NCI-H345 (cell line): ENCODE measurements at places on chromosomes 11 and 22.

DNA sequence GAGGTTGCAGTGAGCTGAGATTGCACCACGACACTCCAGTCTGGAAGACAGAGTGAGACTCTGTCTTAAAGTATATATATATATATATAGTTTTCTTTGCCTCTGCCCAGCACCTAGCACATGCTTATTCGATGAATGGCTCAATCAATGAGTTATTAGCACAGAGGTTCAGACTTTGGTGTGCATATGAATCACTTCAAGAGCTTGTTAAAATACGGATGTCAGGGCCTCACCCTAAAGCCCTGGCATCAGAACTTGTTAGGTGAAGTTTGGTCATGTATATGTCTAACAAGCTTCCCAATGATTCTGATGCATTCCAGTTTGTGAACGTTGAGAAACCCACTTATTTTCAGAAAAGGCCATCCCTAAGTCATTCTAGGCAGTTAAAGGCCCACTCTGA is 21.8 kb upstream of the TMEM86A start:
- DNase-seq, result no peak

DNA sequence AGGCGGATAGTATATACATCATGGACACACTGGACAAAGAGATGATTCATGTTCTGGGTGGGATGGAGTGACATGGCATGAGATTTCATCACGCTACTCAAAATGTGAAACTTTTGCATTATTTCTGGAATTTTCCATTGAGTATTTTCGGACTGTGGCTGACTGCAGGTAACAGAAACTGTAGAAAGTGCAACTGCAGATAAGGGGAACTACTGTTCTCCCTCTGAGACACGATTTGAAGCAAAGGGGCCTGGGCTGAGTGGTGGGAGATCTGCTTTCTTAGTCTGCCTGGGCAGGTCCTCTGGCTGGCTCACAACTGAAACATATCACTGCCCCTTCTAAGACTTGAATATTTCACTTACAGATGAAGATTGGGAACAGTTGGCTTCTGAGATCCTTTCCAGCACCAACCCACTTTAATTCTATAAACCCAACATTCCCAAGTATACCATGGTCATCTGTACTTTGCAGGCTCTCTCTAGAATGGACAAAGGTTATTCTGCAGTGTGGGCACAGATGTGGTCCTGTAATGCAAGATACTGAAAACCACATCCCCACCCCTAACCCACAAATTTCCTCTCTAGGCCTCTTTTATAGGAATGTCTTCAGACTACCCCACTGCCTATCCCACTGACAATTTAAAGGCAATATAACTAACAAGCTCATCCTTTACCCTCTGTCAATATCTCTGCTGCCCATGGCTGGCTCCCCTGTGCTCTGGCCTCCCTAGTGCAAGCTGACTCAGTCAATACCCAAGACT is 121.1 kb downstream of the KCNC1 start:
- DNase-seq, result no peak

DNA sequence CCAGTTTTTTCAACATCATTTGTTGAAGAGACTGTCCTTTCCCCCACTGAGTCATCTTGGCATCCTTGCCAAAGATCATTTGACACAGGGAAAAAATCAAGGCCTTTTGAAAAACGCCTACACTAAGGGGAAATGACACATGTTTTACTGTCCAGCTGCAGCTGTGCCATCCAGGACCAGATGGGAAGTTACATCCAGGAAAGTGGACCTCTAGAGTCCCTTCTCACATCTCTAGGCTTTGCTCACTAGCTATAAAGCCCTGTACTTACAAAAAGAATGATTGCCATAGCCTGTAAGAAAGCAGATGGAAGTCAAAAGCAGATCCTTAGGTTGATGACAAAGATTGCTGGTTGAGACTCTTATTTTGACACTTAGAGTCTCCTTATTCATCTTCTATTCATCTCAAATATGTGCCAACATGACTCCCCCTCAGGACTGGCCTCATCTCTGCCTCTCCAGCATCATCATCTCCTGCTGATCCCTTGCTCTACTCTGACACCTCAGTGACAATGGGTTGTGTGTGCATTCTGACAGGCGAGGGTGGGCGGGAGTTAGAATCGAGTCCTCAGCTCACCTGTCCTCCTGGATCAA is 22.8 kb downstream of the OSBP2 start:
- DNase-seq, result no peak

DNA sequence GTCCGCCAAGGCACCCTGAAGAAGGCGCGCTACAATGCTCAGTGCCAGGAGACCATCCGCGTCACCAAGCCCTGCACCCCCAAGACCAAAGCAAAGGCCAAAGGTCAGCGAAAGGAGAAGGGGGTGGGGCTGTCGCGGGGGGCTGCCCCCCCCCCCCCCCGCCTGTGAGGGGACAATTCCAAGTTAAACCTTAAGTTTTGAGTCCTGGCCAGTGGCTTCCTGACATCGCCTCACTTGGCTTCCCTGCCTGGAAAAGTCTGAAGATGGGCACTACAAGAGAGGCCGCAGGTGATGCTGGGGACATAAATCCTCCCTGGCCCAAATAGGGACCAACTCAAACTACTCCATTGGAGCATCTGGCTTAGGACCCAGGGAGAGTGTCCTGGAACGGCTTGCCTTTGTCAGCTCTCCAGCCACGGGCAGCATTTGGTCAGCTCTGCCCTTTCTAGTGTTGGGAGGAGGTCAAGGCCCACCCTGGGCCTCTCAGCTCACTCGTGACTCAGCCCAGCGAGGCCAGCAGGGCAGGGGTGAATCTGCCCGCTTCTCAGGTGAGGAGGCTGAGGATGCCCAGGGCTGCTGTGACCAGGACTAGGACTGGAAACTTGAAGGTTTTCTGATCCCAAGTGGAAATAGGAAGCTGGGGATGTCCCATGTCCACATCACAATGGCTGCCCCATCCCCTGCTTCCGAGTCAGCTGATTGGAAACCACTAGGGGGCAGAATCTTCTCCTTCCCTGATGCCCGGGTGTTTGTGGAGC is 1.4 kb downstream of the MDK start:
- peak; percentile 49 for DNase-seq

DNA sequence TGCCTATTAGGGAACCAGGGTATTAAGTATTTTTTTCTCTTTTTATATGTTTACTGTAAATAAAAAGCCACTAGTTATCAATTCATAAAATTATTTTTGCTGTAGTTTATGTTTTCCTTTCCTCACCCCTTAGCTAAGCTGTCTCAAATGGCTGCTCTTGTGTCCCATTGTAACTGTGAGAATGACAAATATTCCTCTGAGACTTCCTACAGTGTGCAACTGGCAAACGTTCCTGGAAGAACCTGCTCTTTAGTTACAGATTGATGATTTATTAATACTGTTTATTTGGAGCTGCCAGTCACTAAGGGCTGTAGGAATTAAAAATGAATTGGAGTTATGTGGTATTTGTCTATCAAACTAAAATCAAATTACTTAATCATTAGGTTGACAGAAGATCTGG is 675.4 kb upstream of the ARHGAP42 start:
- DNase-seq, result no peak

GRCh38 chr11:50178737-50179136 is 146.1 kb downstream of the OR4C45 start:
- no peak for DNase-seq

GRCh38 chr11:46216019-46216764 is 61.3 kb upstream of the CREB3L1 start:
- no peak for DNase-seq

DNA sequence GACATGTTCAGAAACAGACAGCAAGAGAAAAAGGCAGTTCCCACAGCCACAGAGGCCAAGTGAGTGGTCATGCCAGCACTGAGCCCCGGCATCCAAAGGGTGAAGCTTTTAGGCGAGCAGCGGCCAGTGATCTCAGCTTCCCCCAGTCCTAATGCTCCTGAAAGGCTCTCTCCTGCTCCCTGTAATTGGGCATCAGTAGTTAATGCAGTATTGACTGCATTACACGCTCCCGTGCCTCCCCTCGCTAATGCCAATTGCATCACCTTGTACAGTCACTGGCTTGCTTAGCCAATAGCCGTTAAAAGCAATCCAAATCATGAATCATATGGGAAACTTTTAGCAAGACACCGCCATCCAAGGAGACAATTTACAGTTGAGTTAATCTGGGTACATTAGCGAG is 4.9 kb downstream of the LMO1 start:
- DNase-seq, result no peak

- no peak for DNase-seq
These were observed 273.5 kb upstream of the MPPED2 start for GRCh38 chr11:30859669-30860068.

GRCh38 chr11:43359422-43359818 is 700 bp downstream of the TTC17 start:
- DNase-seq, result no peak

DNA sequence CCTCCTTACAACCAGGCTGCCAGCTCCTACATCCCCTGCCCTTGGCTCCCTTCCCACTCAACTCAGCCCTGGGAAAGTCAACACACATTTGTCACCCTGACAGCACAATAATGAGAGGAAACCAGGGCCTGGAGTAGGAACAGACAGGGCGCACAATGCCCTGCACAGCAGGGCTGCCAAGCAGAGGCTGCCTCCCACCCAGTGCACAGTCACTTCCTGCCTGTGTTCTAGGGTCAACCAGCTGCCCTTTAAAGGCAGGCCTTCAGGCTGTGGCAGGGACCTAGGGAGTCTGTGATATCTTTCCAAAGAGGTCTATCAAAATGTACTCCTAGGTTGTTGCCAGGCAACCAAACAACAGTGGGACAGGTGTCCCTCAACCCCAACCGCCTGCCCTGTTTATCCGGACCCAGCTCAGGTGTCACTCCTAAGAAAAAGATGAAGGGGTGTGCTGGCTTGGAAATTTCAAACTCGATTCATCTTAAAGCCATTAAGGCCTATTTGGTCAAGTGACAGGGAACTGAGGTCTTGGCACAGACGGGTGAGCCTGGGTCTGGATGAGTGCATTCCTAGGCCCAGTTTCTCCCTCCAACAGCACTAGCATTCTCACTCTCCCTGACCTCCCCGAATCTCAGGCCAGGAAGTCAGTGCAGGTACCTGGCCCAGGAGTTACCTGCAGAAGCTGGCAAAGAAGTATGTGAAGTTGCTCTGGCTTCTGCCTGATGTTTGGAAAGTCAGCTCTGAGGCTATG is 110.3 kb upstream of the PITPNB start:
- DNase-seq, result peak; percentile 93

GRCh38 chr11:57778318-57779037 is 16.9 kb downstream of the CTNND1 start:
- DNase-seq, result peak; percentile 50

DNA sequence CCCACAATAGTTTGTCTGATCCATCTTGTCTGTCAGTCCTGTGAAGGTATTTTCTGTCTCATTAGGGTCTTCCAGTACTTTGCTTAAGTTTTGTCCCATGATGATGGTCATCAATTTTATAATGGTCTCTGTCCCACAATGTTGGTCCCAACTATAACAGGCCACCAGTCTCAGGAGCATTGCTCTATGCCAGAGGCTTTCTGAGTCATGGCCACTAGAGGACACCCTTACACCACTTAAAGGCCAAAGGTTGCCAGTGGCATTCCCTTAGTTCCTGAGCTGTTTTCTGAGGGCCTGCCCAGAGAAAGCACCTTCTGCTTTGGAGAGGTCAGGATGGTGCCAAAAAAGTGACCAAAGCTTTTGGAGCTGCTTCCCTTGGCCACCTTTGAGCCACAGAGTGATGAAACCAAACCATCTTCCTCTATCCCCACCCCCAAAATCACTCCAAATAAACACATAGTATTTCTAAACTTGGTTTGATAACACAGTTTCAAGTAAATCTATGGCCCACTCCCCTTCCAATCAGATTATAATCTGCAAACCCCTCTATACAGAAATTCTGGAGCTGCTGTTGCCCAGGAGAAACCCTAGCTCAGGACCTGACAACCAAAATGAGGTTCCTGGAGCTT is 19.3 kb downstream of the EIF3F start:
- DNase-seq, result peak; percentile 69

GRCh38 chr11:34960277-34960676 is 43.9 kb downstream of the PDHX start:
- no peak for DNase-seq

- DNase-seq, result no peak
These were observed 212.7 kb upstream of the TBCEL start for GRCh38 chr11:120811199-120811598.

- DNase-seq, result no peak
These were observed 21.7 kb upstream of the TH start for GRCh38 chr11:2193099-2193887.

- DNase-seq, result no peak
These were observed 41.2 kb upstream of the ARL14EP start for GRCh38 chr11:30281476-30282288.

DNA sequence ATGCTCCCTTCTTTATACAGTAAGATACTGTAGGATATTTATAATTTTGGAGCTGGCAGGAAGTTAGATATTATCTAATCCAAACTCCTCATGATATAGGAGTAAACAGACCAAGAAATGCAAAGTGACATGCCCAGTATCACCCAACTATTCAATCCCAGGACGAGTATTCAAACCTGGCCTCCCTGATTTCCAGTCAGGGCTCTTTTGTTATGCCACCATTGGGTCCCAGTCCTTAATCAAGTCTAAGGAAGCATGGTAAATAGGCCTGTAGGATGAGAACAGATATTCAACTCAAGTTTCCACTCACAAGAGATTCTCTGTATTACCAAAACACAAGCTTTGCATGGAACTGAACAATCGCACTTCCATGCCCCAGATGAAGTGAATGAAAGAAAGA is 484.0 kb upstream of the API5 start:
- no peak for DNase-seq

- peak; percentile 48 for DNase-seq
These were observed 800.9 kb downstream of the BRD1 start for GRCh38 chr22:49026494-49027367.

GRCh38 chr11:72024069-72024754 is 25.5 kb downstream of the IL18BP start:
- DNase-seq, result no peak

- DNase-seq, result no peak
These were observed 44.5 kb downstream of the ST14 start for GRCh38 chr11:130203766-130204702.

DNA sequence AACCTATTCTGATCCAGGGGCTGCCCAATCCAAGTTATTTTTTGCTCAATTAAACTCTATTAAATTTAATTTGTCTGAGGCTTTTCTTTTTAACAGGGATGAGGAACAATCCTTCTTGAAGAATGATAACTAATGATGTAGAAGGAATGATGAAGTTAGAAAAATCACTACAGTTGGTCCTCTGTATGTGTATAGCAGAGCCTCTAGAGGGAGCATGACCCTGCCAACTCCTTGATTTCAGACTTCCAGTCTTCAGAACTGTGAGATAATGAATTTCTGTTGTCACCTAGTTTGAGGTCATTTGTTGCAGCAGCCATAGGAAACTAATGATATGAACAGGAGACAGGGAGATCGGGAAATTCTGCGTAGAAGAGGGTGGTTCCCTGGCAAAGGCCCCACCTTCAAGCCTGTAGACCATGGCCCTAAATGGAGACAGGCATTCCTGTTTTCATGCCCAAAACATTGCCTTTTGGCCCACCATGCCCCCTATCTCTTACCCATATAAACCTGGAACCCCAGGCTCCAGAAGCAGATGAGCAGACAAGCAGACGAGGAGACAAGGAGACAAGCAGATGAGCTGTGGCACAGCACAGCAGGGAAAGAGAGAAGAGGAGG is 7.7 kb upstream of the QSER1 start:
- DNase-seq, result no peak
